ENCODE measurements at places on chromosomes 6 and 20.

DNA sequence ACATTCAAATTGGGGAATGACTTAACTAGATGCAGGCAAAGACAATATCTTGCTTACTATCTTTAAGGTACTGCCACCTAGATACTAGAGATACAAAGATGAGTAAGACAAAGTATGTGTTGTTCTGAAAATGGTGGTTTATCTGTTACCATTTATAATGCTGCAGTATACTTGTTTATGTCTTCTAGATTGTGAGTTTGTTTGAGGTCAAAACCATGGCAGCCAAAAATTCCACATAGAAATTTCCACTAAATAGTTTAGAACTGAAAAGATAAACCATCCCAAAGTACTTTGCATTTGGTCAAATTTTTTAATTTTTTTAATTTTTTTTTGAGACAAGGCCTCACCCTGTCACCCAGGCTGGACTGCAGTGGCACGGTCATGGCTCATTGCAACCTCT is 150.8 kb downstream of the SOX4 start:
- no peak for DNase-seq

DNA sequence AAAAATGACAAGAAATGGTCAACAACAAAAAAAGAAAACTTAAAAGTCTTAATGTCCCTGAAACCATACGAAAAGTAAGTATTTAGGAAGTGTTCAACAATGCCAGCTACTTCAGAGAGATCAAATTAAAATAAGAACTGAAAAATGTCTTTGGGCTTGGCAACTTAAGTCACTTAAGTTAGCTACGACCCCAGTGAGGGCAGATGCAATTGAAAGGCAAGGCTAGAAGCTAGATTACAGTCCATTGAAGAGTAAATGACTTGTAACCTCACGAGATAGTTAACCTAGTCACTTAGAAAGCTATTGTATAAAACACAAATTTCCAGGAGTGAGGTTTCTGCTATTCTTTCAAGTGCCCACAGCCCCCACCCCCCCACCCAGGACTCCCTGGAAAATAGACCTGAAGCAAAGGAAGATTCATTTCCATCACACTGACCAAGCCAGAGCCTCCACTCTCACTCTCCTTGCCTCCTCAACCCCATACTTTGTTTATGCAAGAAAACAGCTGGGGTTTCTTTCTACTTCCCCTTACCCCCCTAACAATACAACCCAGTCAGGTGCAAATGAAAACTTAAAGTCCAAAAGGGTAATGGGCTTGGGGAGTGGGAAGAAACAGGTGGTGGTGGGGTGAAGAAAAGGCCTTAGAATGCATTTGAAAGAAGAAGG is 14.6 kb downstream of the RTN4IP1 start:
- no peak for DNase-seq

GRCh38 chr20:16451001-16451400 is 122.2 kb downstream of the KIF16B start:
- no peak for DNase-seq

DNA sequence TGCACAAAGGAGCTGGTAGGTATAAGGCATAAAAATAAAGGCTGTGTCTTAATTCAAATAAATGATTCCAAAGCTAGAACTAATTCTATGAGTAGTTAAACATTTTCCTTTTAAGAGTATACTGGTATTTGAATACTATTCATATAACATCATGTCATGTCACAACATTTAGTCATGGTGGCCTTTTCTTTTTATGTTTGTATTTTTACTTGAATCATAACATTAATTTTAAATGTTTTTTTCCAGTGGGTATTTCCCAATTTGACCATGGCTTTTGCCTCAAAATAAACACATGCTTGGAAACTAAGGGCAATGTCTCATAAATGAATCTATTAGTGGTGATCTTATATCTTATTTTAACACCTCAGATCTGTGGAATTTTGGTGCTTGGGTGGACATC is 177.1 kb downstream of the CD109 start:
- no peak for DNase-seq

DNA sequence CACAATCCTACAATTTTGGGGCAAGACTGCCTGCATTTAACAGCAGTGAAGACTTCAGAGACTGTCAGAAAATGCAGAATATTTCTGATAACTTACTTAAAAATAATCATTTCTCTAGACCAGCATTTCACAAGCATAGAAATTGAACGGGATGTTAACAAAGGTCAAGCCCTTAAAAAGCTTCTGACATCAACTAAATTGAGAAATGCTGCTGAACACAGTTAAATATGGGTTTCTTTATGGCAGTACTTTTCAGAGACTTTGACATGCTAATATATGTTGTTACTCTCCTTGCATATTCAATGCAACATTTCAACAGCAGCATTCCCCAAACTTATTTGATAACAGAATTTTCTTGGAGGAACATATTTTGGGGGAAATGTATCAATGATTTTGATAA is 84.5 kb downstream of the KIF13A start:
- no peak for DNase-seq

GRCh38 chr20:49594931-49595315 is 27.0 kb upstream of the PTGIS start:
- no peak for DNase-seq

DNA sequence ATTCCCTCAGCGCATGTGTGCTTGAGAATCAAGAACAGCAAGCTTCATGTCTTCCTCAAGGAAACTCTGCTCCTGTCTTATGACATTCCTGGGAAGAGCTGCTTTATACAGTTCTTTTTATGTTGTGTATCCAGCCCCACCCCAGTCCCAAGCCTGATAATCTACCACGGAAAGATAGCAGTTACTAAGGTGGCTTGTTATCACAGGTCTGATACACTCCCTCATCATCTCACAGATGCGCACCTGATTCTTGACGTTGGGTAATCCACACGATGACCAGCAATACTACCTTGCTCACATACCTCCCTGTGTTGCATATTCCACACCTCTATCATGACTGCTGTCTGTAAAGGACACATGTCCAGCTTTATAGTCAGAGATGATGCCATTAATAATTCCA is 3.2 kb downstream of the NHLRC1 start:
- DNase-seq: no peak

DNA sequence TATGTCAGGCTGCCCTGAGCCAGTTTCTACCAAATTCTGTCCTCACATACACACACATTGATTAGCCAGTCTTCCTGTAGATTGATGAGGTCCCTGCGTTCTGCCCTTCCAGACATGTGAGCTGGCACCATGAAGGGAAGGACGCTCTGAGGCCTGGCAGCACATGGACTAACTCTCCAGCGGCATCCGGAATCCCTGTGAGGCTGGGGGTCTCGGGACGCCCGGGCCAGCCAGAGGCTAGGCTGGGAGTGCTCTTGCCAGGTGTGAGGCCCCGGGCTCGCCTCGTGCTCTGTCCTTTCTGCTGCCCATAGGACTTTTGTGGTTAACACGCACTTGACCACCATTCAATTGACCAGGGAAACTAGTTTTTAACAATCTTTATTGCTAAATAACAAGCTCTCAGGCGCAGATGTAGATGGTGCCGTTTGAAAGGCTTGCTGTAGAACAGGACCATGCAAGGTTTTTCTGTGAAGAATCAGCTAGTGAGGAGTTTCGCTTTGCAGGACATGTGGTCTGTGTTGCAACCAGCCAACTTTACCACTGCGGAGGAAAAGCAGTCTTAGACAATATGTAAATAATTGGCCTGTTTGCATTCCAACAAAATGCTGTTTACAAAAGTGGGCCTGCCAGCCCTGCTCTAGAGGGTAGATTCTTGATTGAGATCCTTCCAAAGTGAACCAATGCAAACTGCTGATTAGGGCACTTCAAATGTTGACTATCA is 29.3 kb downstream of the FOXF2 start:
- no peak for DNase-seq

GRCh38 chr6:46651006-46651405 is 1.6 kb downstream of the CYP39A1 start:
- DNase-seq: no peak

GRCh38 chr20:4961746-4962145 is 39.6 kb downstream of the SLC23A2 start:
- no peak for DNase-seq

- DNase-seq: no peak
These were observed 89.2 kb downstream of the TXNDC5 start for GRCh38 chr6:7821426-7821825.

DNA sequence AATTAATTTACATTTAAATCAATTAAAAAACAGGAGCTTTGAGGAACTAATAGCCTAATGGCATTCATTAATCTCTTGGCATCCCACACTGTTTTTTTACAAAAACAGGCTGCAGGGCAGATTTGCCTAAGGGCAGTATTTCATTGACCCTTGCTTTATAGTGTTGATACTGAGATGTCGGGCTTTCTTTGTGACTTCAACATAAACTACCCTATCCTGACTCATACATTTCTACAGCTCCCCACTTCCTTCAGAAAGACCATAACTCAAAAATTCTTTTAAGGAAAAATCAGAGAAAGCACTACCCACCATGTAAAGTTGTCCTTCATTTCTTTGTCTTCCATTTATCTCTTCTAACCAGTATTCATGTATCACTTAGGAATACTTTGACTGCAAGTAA is 92.2 kb upstream of the NT5E start:
- DNase-seq: no peak

GRCh38 chr6:162899148-162899547 is 171.4 kb downstream of the PACRG start:
- DNase-seq: no peak

GRCh38 chr20:49587111-49587570 is 19.2 kb upstream of the PTGIS start:
- no peak for DNase-seq

DNA sequence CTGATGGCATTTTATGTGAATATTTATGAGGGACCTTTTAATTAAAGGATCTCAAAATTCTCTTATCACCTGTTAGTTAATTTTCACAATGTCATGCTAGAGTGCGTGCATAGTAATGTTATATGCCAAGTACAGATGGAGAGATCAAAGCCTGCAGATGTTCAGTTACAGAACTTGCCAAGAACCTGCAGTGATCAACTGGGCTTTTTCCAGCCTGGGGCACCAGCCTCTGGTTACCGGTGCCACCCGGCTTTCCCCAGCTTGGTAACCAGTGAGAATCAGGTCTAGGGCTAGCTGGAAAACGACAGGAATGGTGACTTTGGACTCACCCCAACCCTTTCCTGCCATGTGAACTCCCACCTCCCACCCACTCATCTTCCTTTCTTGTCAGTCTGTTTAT is 91.8 kb downstream of the CAP2 start:
- DNase-seq: no peak

- no peak for DNase-seq
These were observed 32.6 kb downstream of the SERPINB1 start for GRCh38 chr6:2809015-2809414.

DNA sequence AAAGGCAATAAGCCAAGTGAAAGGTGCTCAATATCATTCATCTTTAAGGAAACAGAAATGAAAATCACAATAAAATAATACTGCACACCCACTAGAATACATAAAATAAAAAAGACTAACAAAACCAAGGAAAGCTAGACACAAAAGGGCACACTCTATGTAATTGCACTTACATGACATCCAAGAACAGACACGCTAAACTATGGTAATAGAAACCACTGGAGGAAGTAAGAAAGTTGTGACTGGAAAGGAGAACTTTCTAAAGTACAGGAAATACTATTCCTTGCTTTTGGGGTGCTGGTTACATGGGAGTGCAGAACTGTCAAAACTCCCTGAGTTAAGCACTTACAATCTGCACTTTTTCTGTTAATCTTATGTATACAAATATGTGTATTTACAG is 253.7 kb upstream of the RUNX2 start:
- no peak for DNase-seq

DNA sequence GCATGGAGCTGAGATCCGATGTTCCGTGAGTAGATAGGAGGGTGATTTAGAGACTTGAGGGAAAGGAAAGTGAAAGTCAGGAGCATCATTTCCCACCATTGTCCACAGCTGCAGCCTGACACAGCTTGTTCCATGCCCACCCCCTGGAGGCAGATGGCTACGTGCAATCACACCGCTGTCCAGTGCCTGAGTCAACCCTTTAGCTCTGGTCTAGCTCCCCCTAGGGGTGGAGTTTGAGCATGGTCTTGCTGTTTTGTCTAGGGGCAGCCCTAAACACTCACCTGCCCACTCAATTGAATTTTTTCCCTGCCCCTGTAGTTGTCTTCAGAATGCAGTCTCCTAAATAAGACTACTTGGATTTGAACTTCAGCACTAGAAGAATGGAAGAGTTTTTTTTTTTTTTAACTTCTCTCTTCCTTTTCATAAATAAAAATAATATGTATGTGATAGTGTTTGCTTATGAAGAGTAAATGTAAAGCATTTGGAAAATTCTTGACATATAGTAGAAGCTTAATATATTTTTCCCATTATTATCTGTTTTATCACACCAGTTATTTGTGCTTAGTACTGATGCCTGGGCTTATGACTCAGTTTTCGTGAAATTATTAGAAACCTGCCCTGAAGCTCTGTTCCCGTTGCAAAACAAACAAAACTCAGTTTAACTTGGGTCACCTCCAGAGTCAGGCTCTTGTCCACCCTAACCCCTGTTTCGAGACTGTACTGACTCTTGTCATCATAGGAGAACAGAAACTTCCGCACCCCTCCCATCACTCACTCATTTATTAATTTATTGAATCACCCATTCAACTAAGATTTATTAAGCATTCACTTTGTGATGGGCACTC is 814.8 kb downstream of the MAFB start:
- DNase-seq: no peak

DNA sequence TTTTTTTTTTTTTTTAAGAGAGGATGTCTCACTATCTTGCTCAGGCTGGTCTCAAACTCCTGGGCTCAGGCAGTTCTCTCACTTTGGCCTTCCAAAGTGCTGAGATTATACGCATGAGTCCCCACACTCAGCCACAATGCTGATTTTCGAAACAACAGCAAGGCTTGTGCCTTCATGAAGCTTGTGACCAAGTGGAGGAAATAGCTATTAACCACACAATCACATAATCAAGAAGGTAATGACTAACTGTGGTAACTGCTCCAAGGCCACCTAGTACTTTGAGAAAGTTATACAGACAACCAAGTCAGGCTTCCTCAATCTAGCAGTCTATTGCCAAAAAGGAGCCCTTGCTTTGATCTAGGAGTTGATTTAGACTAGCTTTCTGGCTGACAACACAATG is 46.3 kb downstream of the SOD2 start:
- no peak for DNase-seq

GRCh38 chr6:168160506-168161370 is 81.7 kb upstream of the FRMD1 start:
- no peak for DNase-seq

DNA sequence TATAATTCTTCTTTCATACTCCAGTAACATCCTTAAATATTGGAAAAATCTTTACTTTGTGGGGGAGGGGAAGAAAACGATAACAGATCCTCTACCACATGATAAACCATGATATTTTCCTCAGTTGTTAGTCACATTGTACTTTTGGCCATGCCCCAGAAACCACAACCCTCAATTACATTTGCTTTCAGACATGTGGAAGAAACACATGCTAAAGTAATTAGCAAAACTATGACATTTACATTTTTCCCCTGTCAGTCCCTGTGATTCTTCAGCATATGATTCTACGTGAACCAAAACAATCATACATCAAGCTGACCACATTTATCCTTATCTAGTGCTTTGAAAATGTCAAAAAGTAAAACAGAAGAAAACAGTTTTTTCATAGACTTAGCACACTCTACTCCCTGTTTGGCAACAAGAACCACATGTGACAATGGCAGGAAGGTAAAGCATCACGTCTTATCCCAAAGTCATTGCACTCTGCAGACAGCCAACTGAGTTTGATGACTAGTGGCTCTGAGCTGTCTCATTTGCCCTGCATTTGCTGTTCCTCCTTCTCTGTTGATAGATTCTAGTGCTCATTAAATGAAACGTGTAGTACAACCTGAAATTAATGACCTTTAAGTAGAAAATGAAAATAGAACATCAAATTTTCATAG is 505.8 kb upstream of the MARCKS start:
- no peak for DNase-seq

GRCh38 chr6:35081426-35081851 is 59.7 kb downstream of the TCP11 start:
- no peak for DNase-seq

Data from effector memory CD4-positive, alpha-beta T cell (primary cell).